ENCODE measurements at places on chromosomes 11 and 22. TPM values are rescaled to one million over a fixed set of nuclear protein-coding genes. Genes with fewer than 3 reads are reported as not detected.

OR51B5 gene
- not detected for total RNA-seq

IGLL5 gene
- not detected for total RNA-seq

VPS37C gene
- 14.2 TPM for total RNA-seq

POU2AF3 gene
- total RNA-seq, result 0.33 TPM

KCNJ1 gene
- total RNA-seq, result not detected

NCR3LG1 gene
- total RNA-seq, result 3.3 TPM

DSCAML1 gene
- total RNA-seq, result 9.0 TPM

C1QTNF6 gene
- total RNA-seq, result 7.7 TPM

APOA5 gene
- total RNA-seq, result not detected

SLC2A11 gene
- 10.3 TPM for total RNA-seq

ACR gene
- not detected for total RNA-seq

APOL6 gene
- 4.4 TPM for total RNA-seq

SLC22A6 gene
- total RNA-seq, result not detected

OR4D11 gene
- not detected for total RNA-seq

COPB1 gene
- total RNA-seq, result 76.2 TPM

MSANTD4 gene
- 8.3 TPM for total RNA-seq

TMPRSS4 gene
- not detected for total RNA-seq

OR2AG2 gene
- under 0.01 TPM for total RNA-seq

RANGAP1 gene
- total RNA-seq, result 55.0 TPM

CDON gene
- total RNA-seq, result 4.7 TPM

TNNI2 gene
- total RNA-seq, result not detected

ALDH3B1 gene
- total RNA-seq, result 7.5 TPM

CSF2RB gene
- total RNA-seq, result not detected

GALNT18 gene
- total RNA-seq, result 2.8 TPM

SLC22A9 gene
- not detected for total RNA-seq

PGA4 gene
- total RNA-seq, result not detected

C11orf65 gene
- 1.6 TPM for total RNA-seq

CARD18 gene
- not detected for total RNA-seq

CDK2AP2 gene
- total RNA-seq, result 165 TPM

OR8G5 gene
- total RNA-seq, result not detected

TRIM51 gene
- not detected for total RNA-seq

NRIP3 gene
- 16.9 TPM for total RNA-seq

RASD2 gene
- under 0.01 TPM for total RNA-seq

SHANK2 gene
- total RNA-seq, result 35.9 TPM

GGT1 gene
- total RNA-seq, result 5.2 TPM

RIMBP3C gene
- 0.13 TPM for total RNA-seq

MMP8 gene
- not detected for total RNA-seq

SLC16A8 gene
- 0.51 TPM for total RNA-seq

ZBED4 gene
- total RNA-seq, result 18.6 TPM

CHST1 gene
- 0.63 TPM for total RNA-seq

CRYBB3 gene
- total RNA-seq, result not detected

MS4A4A gene
- total RNA-seq, result not detected

JAM3 gene
- 23.5 TPM for total RNA-seq

GLB1L2 gene
- 6.2 TPM for total RNA-seq

XKR3 gene
- total RNA-seq, result not detected

MRGPRE gene
- not detected for total RNA-seq

OLFML1 gene
- 0.25 TPM for total RNA-seq

OR2AG1 gene
- total RNA-seq, result not detected

NXPE2 gene
- total RNA-seq, result not detected

MAPK11 gene
- 19.8 TPM for total RNA-seq

OR2D2 gene
- not detected for total RNA-seq

All from mesangial cell (primary cell).